Bronchial epithelial cell (primary cell): ENCODE measurements at places on chromosomes 1 and 21. TPM values are rescaled to one million over a fixed set of nuclear protein-coding genes. Genes with fewer than 3 reads are reported as not detected.

Gene KRTAP21-2
- total RNA-seq = not detected in 2 replicates

Gene AJAP1
- total RNA-seq = 0.13 and 0.26 TPM in 2 replicates

Gene P3R3URF
- not detected in 2 replicates for total RNA-seq

Gene MPZ
- total RNA-seq = under 0.01 and 0.13 TPM in 2 replicates

Gene KLF17
- total RNA-seq = not detected in 2 replicates

Gene RAD54L
- 0.13 and 0.26 TPM in 2 replicates for total RNA-seq

Gene SFN
- 465 and 1,125 TPM in 2 replicates for total RNA-seq

Gene SLC30A10
- under 0.01 TPM in 1 of 2 replicates, not detected in the other for total RNA-seq

DNA sequence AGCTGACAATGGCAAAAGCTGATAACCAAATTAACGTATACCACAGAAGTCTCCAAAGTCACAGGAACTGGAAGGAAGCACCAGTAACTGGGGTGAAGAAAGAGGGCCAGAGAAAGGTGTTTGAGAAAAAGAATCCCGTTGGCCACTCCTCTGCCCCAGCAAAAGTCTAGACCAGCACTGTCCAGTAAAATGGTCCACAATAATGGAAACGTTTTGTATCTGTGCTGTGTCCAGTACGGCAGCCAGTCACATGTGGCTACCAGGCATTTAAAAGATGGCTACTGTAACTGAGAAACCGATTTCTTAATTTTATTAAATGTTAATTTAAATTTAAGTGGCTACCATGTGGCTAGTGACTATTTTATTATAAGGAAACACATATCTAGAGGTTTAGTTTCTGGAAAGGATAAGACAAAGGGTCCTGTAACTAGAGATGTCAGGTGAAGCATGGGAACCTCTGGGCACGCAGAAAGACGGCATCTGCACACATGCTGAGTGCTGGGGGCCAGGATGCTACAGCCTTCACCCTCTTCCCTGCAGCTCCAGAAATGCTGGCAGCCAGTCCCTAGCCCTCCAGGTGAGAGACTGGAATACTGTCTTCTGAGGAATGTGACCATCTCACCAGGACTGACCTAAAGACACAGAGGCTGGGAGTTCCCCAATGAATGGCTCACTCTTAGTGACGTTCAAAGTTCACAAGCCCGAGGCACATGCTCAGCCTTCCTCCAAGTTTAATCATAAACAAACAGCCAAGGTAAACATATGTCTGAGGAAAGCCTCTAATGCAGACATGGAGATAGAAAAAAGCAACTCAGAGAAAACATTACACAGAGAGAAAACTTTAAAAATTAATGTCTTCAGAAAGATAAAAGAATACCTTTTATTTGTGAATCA lies 50.7 kb downstream of the JAK1 start:
- peak; percentile 93 for DNase-seq

- peak; percentile 77 for DNase-seq
These were observed 18.2 kb downstream of the INAVA start for GRCh38 chr1:200912737-200913407.

- no peak for DNase-seq
These were observed 10.3 kb upstream of the LAD1 start for GRCh38 chr1:201409440-201409839.

GRCh38 chr1:109050228-109050995 lies 8.5 kb upstream of the WDR47 start:
- DNase-seq = peak; percentile 95

DNA sequence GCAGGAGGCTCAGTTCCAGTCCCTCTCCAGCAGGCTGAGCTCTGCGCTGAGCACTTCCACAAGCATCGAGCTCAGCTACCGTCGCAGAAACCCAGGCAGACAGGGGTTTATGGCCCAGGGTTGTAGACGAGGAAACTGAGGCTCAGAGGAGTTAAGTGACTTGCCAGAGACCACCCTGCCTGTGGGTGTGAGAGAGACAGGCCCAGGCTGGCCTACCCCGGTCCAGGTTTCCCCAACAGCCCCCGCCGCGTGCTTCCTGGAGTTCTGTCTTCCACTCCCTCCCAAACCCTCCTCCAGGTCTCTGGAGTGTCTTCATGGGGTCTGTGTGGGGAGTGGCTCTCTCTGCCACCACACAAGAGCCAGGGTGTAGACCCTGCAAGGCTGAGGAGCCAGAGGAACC lies 615.9 kb downstream of the PTPRU start:
- no peak for DNase-seq

DNA sequence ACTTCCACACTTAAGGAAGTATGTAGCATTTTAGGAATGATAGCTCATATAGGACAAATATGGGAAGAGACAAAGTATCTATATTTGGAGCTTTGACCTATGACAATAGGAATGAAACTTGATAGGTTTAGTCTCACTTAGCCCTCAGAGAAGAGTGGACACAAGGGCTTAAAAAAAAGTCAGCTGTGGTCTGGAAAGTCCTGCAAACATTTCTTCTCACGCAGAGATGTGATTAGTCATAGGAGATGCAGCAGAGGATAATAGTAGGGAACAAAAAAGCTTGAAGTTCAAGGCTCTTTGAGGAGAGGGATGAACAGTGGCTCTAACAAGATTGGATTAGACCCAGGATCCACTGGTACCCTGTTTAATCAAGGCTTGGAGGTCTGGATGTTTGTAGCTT lies 14.8 kb upstream of the RNF220 start:
- DNase-seq = peak; percentile 29

DNA sequence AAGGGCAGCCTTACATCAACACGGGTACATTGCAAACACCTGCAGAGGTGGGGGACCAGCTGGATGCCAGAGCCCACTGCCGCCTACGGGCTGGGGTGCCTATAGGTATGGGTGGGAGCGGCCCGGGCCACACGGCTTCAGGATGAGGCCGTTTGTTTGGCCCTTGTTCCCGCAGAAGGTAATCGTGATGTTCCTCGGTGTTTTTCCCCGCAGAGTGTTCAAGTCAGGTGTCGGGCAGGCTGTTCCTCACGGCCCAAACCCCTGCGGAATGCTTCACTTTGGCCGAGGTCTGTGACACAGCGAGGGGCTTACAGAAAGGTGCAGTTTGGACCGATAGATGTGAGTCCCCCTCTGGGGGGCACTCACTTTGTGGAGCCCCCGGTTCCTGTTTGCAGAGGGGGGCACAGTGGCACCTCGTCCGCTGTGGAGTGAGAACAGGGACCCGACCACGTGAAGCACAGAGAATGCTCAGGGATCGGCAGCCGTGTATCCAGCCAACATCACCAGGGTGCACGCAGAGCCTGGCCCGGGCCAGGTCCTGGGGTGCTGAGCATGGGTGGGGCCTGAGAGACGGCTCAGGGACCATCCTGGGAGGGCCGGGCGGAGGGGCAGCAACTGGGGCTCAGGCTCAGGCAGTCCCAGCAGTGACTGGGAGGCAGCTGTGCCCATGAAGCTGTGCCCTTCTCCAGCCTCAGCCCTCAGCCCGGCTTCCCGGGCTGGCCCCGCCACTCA lies 453 bp upstream of the TTLL10 start:
- no peak for DNase-seq

DNA sequence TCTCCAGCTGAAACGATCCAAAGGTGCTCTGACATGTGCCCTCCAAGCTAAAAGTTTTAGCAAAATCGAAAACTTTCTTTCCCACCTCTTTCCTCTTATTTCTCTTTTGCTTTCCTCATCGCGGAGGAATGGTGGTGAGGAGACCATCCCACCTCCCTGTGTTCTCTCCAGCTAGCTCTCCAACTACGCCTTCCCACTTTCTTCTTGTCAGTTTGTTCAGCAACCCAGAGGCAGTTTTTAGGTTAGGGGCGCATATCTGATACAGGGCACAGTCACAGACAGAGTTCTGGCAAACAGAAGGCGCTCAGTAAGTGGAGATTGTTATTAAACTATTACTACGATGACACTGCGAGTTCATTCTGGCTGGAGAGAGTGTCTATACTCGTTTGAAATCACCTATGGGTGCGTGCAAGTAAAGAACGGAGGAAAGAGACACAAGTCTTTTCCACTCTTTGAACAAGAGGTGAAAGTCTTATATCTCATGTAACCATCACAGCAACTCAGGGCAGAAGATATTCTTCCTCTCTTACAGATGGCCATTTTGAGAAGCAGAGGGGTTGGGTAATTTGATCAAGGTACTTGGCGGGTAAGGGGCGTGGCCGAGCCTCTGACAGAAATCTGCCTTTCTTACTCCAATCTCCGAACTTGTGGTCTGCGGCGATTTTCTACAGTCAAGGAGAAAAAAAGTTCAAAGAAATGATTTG lies 13.9 kb downstream of the HLX start:
- DNase-seq = no peak

DNA sequence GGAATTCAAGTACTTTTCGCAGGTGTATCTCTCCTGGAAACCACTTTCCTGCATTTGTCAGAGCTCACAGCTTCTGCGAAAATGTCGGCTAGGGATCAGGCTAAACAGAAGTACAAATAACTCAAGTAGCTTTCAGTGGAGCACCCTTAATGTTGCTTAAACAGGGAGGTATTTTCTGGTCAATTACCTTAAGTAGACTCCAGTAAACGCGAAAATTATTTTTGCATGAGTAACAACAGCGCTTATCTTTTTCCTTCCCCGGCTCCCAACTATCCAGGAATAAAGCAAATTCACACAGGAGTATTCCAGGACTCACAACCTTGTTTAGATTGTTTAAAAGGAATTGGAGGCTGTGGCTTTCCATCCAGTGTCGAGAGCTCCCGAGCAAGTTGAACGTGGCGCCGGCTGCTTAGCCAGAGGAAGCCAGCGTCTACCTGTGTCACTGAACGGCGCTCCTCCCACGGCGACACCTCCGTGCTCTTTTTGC lies 7.3 kb upstream of the SIM2 start:
- no peak for DNase-seq

DNA sequence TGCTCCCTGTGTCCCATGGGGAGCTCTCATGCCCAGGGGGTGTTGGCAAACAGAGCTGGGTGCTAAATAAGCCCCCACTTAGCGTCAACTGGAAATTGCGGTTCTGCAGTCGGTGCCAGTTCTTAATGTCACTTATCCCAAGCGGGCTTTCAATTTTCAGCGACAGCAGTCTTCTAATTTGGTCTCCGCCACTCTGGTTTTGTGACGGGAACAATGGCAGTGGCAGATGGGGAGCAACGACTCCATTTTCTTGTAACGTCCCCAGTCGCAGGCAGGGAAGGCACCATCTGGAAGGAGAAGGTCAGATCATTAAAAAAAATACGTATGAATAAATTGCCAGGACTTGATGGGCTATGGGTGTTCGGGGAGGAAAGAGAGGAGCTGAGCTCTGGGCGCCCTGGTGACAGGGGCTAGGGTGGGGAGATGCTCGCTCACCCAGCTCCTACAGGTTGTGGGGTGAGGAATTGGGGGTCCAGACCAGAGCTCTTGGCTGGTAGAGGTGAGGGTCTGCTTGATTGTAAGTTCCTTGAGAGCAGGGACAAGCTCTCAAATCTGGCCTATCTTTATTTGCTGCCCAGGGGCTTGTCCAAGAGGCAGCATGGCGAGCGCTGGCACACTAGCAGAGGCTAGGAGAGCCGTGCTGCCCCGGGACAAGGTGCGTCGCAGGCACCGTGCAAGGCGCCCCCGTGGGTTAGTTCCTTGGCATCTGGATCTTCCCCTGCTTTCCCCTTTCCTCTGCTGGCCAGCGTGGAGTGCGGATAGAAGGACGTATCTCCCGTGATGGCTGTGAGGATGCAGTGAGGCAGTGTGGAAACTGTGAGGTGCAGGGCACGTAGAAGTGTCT lies 105.8 kb downstream of the ARHGEF10L start:
- DNase-seq = no peak

GRCh38 chr1:165365341-165365740 lies 8.8 kb upstream of the LMX1A start:
- peak; percentile 51 for DNase-seq
